ENCODE measurements at places on chromosomes 4 and X.
A peak's percentile ranks its signal among the peaks of the same experiment; 100 is the strongest.

- no peak for DNase-seq
- no peak overlapping the region for H3K4me3 ChIP-seq
These were observed 57.0 kb upstream of the GBA3 start for GRCh38 chr4:22635692-22636091.

GRCh38 chr4:65670331-65671031 lies at the start of gene EPHA5:
TSS of gene EPHA5 (minus strand) at chr4:65670489. CDS start at chr4:65669742, 747 bp downstream.
- H3K4me3 ChIP-seq: peak within 1 kb of the TSS; percentile 9
- H3K36me3 ChIP-seq: no peaks in the 10 kb centered on the region
- H3K4me1 ChIP-seq: peaks cover 4% of the 10 kb centered on the region
- H3K27me3 ChIP-seq: peaks cover 48% of the 10 kb centered on the region
- H3K27ac ChIP-seq: no peak within 1 kb of the TSS

DNA sequence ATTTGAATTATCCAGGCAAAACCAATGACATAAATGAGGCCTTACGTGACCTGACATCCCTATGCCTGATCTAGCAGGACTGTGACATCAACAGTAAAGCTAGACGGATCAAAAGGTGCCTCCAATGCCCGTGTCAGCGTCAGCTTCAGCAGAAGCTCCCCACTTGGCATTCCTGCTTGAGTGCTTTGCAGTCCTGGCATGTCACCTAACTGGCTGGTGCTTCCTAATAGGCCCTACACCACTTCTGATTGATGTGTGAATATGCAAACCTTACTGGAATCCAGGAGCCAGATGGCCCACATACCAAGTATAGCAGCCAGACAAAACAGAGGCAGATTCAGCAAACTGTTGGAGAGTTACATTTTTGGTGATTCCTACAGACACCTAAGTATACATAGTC lies 224.2 kb downstream of the DMD start:
- H3K27me3 ChIP-seq: no peaks in the 10 kb centered on the region
- no peak overlapping the region for H3K4me3 ChIP-seq
- no peak overlapping the region for H3K27ac ChIP-seq
- H3K36me3 ChIP-seq: no peaks in the 10 kb centered on the region

- no peak overlapping the region for H3K27ac ChIP-seq
- no peaks in the 10 kb centered on the region for H3K36me3 ChIP-seq
- no peak overlapping the region for H3K4me3 ChIP-seq
- H3K27me3 ChIP-seq: peaks cover 2% of the 10 kb centered on the region
- no peak for DNase-seq
These were observed 23.2 kb upstream of the PIGA start for GRCh38 chrX:15358533-15358932.

DNA sequence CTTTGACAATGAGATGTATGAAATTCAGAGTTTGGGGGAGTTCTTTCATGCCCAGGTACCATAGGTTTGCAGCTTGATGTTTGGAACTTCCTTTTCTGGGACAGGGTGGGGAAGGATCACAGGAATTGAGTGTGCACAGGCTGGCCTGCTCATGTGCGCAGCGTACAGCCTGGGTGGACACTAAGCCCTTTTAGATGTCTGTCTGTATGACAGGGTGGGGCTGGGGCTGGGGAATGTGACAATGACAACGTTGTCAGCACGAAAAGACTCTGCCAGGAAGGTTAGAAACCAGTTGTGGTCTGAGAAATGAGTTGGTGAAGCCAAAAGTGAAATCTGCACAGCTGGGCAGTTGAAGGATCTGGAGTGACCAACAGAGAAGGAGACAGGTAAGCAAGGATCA lies 47.4 kb downstream of the WWC2 start:
- DNase-seq: no peak
- H3K27me3 ChIP-seq: peaks cover 3% of the 10 kb centered on the region
- H3K27ac ChIP-seq: no peak overlapping the region
- no peaks in the 10 kb centered on the region for H3K36me3 ChIP-seq
- H3K4me3 ChIP-seq: no peak overlapping the region
- no peaks in the 10 kb centered on the region for H3K4me1 ChIP-seq

DNA sequence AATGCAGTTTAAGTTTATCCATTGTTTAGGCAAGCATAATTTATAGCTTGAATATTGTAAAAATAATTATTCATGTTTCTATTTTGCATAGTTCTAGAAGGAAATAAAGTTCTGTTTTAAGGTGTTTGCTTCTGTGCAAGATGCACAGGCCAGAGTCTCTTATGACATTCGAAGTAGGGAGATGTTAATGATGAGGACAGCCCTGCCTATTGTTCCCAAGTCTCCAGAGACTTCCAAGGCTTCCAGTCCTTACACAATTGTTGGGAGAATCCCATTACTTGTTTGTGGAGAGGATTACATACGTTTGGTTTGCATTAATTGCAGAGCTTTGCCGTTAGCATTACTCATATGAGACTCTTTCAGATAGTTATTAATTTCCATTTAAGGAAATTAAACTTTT lies 96.2 kb upstream of the ANK2 start:
- no peaks in the 10 kb centered on the region for H3K4me1 ChIP-seq
- no peak overlapping the region for H3K4me3 ChIP-seq
- no peaks in the 10 kb centered on the region for H3K36me3 ChIP-seq
- H3K27ac ChIP-seq: no peak overlapping the region

DNA sequence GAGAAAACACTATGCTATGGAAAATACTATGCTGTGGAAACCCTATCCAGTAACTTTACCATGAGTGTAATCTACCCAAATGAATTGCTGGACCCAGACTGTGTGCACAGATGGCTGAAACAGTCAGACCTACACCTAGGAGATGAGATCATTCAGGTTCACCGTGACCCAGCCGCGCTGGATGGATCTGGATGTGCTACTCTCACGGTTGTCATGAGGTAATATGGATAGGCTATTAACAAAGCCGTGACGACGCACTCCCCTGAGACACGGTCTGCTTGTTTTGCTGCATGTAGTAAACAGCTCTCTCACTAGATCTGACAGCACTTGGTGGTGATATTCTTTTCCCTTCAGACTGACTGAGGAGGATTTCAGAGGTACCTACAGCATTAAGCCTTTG lies 832.5 kb upstream of the GRID2 start:
- no peaks in the 10 kb centered on the region for H3K4me1 ChIP-seq
- H3K36me3 ChIP-seq: no peaks in the 10 kb centered on the region
- no peak for DNase-seq
- H3K27ac ChIP-seq: no peak overlapping the region
- no peaks in the 10 kb centered on the region for H3K27me3 ChIP-seq

DNA sequence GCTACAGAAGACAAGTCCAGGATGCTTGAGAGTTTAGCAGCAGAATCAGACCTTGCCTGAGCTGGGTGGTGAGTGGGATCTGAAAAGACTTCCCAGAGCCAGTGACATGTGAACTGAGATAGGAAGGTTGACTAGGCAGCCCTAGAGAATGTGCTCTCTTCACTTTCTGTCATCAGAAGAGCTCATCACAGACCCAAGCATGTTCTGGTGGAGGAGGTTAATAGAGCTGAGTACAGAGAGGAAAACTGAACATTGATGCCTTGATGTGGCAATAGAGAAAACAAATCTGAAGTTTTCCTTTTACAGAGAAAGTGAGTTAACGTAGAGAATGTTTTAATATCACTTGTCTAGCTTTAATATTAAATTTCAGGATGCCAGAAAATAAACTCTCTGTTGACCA lies 17.1 kb downstream of the ADGRL3 start:
- no peaks in the 10 kb centered on the region for H3K4me1 ChIP-seq
- H3K27me3 ChIP-seq: no peaks in the 10 kb centered on the region
- no peak for DNase-seq
- no peak overlapping the region for H3K4me3 ChIP-seq
- H3K27ac ChIP-seq: no peak overlapping the region

DNA sequence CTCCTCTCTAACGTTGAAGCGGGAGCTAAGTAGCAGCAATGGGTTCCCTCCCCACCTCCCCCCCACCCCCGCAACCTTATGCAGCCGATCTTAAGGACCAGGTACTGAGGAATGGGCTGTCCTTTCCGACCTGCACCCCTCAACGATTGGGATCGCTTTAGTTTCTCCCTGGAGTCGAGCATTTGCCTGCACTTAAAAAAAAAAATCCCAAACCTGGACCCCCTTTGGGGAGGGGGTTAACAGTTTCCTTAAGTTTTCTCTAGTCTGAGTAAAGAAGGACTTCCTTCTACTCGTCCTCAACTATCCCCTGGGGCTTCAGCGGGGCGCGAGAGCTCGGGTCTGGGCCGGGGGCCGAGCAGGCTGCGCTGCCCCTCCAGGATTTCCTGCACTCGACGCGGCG lies 25.7 kb upstream of the BCORL1 start:
- no peak overlapping the region for H3K27ac ChIP-seq
- H3K27me3 ChIP-seq: peaks cover 8% of the 10 kb centered on the region
- no peak for DNase-seq

GRCh38 chrX:133985164-133985966 lies at the start of gene GPC3:
TSS of gene GPC3 (minus strand) at chrX:133985594.
- peaks cover 25% of the 10 kb centered on the region for H3K27me3 ChIP-seq
- H3K4me1 ChIP-seq: no peaks in the 10 kb centered on the region
- peak; percentile 16 for DNase-seq
- H3K27ac ChIP-seq: no peak within 1 kb of the TSS
- peaks cover 1% of the 10 kb centered on the region for H3K36me3 ChIP-seq

GRCh38 chr4:168917138-168917779 lies 92.8 kb downstream of the CBR4 start:
- no peaks in the 10 kb centered on the region for H3K36me3 ChIP-seq
- H3K4me3 ChIP-seq: no peak overlapping the region
- peaks cover 2% of the 10 kb centered on the region for H3K27me3 ChIP-seq
- no peak overlapping the region for H3K27ac ChIP-seq
- DNase-seq: no peak

DNA sequence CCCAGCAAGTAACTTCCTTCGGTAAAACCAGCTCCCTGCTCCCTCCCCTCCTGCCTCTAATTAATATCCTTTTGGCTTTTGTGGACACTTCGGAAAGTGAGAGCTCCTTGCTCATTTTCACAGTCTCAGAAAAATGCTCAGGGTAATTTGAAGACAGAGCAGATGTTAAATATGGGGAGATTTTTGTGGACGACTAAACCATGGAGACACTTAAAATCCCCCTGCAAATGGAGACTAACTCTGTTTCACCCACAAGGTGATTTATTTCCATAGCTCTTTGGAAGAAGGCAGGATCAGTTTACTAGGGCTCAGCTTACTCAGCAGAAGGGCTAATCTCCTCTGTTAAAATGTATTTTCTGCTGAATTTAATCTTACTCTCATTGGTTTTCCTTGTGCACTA lies 12.2 kb upstream of the AMOT start:
- no peaks in the 10 kb centered on the region for H3K36me3 ChIP-seq
- H3K27ac ChIP-seq: no peak overlapping the region

DNA sequence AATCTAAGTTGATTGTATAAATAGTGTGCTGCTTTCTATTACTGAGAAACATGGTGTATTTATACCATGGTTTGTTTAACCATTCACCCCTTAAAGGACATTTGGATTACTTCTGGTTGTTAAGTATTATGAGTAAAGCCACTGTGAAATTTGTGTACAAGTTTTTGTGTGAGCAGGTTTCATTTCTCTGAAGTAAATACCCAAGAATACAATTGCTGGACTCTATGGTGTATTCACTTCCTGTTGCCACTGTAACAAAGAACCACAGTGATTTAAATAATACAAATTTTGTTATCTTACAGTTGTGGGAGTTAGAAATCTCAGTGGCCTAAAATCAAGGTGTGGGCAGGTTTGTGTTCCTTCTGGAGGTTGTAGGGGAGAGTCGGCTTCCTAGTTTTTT lies 869.6 kb downstream of the CCSER1 start:
- no peak for DNase-seq
- no peaks in the 10 kb centered on the region for H3K36me3 ChIP-seq
- H3K4me3 ChIP-seq: no peak overlapping the region
- no peak overlapping the region for H3K27ac ChIP-seq
- H3K4me1 ChIP-seq: no peaks in the 10 kb centered on the region

- no peaks in the 10 kb centered on the region for H3K27me3 ChIP-seq
- no peak for DNase-seq
- no peak overlapping the region for H3K4me3 ChIP-seq
- no peak overlapping the region for H3K27ac ChIP-seq
- no peaks in the 10 kb centered on the region for H3K4me1 ChIP-seq
These were observed 240.9 kb downstream of the BANK1 start for GRCh38 chr4:102031406-102031805.

All from activated T-helper 1 cell treated with anti-CD3 and anti-CD28 coated beads, Interleukin-12 subunit alpha, Interleukin-12 subunit beta, Interleukin-2, Interleukin-4 antibody, amounts not matched to agents 30 ng/mL and 10 ng/mL and 1 ng/mL, durations not matched to agents 14 hours and 24 hours and 36 hours (primary cell).